ENCODE measurements at places on chromosomes 16 and 17. TPM values are rescaled to one million over a fixed set of nuclear protein-coding genes. Genes with fewer than 3 reads are reported as not detected.
A peak's percentile ranks its signal among the peaks of the same experiment; 100 is the strongest.

GRCh38 chr17:42027590-42027889, 7.7 kb downstream of the NKIRAS2 start:
- DNase-seq, result no peak

DNA sequence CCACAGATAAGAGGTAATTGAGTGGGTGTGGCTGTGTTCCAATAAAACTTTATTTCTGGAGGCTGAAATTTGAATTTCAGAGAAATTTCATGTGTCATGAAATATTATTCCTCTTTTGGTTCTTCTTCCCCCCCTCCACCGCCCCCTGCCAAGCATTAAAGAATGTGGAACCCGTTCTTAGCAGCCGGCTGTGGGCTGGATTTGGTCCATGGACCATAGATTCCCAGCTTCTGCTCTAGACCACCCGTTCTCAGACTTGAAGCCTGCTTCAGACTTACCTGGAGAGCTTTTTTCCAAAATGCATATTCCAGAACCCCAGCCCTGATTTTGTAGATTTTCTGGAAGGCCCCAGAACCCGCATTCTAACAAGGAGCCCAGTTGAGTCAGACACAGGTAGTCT, 15.1 kb upstream of the LASP1NB start:
- DNase-seq, result no peak

GRCh38 chr16:942436-943060, 28.2 kb downstream of the LMF1 start:
- DNase-seq, result no peak

DNA sequence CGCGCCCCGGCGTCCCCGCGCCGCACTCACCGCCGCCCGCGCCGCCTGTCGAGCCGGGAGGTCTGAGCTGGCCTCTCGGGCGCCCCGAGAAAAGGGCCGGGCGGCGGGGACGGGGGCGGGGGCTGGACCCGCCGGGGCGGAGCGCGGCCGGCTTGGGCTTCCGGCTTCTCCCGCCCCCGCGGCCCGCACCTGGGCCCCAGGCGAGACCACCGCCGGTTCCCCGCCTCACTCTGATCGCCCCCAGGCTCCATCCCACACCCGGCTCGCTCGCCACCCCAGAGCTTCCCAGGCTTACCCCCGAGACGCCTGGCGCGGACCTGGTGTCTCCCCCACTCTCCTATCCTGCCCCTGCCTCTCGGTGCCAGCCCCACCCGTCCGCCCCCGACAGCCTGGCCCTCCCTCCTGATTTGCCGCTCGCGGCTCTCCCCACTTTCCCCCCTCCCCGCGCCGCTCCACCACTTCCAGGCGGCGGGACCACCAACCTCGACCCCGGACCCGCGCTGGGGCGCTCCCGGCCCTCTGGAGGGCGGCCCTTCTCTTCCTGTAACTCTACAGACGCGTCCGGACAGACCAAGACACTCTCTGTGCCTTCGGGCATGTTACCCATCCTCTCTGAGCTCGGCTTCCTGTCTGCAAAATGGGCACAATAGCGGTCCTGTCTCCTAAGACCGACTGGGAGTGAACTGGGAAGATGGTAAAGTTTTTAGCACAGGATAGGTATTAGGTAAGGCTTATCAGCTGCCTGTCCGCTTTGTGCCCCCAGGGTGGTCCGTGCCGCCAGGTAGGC, at the start of gene LITAF:
Gene LITAF, minus strand, starts transcription at position 64 of the 787 bp plus-strand sequence. CDS start 30,189 bp downstream, outside the sequence.
- DNase-seq, result peak; percentile 42

- DNase-seq, result no peak
These were observed 394.8 kb downstream of the KCNJ2 start for GRCh38 chr17:70564006-70564620.

- no peak for DNase-seq
These were observed 53.9 kb downstream of the GNAO1 start for GRCh38 chr16:56245197-56245596.

DNA sequence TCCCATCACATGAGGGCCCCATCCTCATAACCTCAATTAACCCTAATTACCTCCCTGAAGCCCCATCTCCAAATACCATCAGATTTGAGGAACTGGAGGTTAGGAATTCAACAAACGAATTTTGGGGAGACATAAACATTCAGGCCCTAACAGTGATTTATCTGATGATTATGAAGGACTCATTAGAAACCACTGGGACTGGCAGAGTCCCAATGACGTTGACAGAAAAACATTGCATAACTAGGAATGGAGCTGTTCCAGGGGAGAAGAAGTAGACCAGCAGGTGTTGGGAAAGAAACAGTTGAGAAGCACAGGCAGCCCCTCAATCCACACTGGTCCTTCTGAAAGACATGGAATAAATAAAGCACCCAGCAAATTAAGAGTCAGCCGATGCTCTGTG, 282.0 kb downstream of the MAP2K4 start:
- DNase-seq, result no peak

DNA sequence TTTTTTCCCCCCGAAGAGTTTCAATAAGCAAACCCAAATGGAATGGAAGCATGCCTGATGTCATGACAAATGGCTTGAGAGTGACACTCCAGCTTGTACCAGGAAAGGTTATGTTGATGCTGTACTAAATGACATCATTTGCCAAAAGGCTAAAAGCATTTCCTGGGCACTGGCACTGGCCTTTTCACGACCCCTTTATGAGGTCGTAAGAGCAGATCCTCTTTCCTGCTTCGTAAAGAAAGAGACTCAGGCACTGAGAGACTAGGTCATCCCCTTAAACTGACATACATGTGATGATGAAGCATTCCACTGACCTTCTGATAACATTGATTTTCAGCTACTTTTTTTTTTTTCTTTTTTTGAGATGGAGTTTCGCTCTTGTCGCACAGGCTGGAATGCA, 30.5 kb downstream of the CEP295NL start:
- no peak for DNase-seq

- DNase-seq, result no peak
These were observed 20.5 kb downstream of the SLC4A1 start for GRCh38 chr17:44247440-44247841.

DNA sequence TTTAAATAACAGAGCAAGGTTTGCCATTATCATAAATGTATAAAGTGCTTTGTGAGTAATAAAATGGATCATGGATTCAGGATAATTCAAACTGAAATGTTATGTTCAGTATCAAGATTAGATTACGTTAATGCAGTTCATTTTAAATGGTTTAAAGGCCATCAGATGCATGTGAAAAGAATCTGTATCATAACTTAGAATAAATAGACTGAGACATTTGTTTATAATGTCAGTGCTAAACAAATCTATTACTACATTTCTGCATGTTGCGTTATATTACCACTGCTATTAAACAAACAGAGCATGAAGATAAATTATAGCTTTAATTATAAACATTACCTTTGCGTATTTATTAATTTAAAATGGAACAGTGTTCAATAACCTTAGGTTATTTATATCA, 160.2 kb downstream of the TOX3 start:
- DNase-seq, result no peak

DNA sequence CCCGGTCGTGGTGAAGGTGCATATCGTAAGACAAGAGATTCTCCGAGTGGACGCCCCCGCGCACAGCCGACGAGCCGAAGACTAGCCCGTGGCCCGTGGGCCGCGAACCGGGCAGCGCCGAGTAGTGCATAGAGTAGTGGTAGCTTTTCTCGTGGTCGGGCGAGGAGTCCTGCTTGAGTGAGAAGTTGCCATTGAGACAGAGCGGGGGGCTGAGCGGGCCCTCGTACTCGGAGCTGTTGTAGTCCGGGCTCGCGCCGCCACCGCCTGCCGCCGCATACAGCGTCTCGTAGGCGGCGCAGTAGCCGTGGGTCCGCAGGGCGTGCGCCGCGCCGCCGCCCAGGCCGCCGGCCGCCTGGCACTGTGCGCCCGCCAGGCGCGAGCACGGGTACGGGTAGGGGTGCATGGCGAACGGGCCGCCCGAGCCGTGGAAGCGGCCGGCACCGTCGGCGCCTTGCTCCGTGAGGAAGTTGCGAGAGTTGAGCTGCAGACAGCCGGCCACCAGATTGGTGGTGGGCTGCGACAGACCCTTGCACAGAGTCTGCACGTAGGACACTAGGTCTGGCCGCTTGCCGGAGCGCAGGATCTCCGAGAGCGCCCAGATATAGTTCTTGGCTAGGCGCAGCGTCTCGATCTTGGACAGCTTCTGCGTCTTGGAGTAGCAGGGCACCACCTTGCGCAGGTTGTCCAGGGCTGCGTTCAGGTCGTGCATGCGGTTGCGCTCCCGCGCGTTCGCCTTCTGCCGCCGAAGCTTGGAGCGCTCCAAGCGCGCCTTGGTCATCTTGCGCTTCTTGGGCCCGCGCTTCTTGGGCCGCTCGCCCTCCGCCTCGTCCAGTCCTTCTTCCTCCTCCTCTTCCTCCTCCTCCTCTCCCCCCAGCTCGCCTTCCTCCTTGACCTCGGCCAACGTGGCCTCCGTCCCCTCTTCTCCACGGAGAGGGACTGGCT, 2.0 kb downstream of the NEUROD2 start:
- DNase-seq, result no peak

DNA sequence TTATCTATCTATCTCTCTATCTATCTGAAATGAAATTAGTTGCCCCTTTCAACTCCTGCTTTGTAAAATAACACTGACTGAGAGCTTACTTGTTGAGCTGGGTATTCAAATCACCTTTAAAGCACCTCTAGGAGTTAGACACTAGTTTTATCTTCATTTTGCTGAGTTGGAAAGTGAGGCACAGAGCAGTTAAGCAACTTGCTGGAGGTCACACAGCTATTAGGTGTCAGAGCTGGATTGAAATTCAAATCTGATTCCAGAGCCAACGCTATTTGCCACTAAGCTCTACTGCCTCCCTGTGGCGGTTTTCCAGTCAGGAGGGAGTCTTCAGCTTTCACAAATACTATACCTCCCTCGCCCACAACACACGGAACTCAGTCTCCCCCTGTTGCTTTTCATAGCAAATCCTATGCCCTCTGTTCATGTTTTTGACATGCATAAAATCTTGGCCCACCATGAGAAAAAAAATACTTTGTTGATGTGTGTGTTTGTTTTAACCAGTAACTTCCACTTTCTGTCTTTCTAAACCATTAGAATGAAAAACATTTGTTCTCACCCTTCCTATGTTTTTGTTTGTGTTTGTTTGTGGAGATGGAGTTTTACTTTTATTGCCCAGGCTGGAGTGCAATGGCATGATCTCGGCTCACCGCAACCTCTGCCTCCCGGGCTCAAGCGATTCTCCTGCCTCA, 74.8 kb upstream of the SMURF2 start:
- DNase-seq, result no peak

DNA sequence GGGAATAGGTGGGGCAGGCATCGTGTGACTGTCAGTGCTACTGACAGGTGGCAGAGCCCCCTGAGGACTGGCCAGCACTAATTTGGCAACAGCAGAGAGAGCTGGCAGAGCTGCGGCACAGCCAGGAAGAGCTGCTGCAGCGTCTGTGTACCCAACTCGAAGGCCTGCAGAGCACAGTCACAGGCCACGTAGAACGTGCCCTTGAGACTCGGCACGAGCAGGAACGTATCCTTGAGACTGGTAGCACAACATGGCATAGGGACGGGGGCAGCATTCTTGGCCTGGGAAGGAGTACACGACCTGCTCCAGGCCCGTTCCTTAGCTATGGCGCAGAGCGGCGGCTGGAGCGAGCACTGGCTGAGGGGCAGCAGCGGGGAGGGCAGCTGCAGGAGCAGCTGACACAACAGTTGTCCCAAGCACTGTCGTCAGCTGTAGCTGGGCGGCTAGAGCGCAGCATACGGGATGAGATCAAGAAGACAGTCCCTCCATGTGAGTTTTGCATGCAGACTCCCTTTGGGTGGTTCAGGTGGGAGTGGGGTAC, 3.0 kb upstream of the NRN1L start:
- DNase-seq, result no peak

DNA sequence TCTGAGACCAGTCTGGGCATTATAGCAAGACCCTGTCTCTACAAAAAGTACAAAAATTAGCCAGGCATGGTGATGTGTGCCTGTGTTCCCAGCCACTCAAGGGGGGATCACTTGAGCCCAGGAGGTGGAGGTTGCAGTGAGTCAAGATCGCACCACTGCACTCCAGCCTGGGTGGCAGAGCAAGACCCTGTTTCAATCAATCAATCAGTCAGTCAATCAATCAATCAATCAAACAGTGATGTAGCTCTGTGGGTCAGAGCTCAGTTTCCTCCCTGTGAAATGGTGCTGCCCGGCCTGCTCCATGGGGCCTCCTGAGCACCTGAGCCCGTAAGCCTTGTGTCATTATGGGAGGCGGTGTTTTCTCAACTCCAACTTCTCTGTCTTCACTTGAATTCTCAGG, 167.1 kb upstream of the CIBAR2 start:
- no peak for DNase-seq

- no peak for DNase-seq
These were observed 5.0 kb upstream of the BCL6B start for GRCh38 chr17:7017827-7018200.

DNA sequence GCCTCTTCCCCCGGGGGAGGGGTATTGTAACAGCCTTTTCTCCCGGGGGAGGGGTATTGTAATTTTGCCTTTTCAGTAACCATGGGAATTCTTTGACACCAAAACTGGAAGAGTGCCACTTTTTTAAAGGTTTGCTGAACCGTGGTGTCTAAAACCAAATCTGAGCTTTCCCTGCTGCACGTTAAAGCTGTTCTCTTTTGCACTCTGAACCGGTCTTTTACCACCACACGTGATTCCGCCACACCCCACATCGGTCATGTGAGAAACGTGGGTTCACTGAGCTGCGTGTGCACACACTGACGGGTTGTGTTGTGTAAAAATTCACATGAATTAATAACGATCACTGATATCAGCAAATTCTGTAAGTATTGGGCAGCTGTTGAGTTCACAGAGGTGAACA, 9.2 kb upstream of the ACSF3 start:
- DNase-seq, result no peak

GRCh38 chr17:76014100-76014924, 12.8 kb downstream of the EVPL start:
- peak; percentile 78 for DNase-seq

DNA sequence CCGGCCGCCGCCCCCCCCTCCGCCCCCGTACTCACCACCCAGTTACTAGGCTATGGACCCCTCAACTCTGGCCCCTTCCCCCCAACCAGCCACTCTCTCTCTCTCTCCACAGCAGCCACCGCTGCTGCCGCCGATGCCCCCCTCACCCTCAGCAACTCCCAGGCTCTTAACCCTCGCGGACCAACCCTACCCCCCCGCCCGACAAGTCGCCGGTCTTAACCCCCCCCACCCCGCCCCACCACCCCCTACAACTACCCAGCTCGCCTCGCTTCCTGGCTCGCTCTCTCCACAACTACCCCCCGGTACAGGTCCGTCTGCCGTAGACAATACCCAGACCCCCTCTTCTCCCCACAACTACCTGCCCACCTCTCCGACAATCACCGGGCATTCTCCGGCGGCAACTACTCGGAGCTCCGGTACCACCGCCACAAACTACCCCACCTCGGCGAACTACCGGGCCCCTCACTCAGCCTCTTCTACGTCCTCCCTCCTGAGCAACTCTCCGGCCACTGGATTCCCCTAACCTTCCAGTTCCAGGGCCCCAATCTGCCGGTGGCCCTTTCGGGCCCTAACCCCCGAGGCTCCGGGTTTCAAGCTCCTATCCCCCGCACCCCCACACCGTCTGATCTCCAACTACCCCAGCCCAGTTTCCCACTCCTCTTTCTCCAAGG, 702 bp downstream of the PHF23 start:
- DNase-seq, result no peak

The PIRT gene
- not detected for total RNA-seq

The CCT6B gene
- total RNA-seq, result 1.6 TPM

The PRSS21 gene
- not detected for total RNA-seq

The PPP1R27 gene
- total RNA-seq, result not detected

The NPIPA8 gene
- 0.34 TPM for total RNA-seq

The CCDC92B gene
- total RNA-seq, result 0.87 TPM

The OR3A3 gene
- not detected for total RNA-seq

The CDK5R1 gene
- 6.2 TPM for total RNA-seq

The CMTM1 gene
- 9.0 TPM for total RNA-seq

The MYH11 gene
- 0.31 TPM for total RNA-seq

The CDH15 gene
- not detected for total RNA-seq

Data from progenitor cell of endocrine pancreas (in vitro differentiated cells).